ENCODE measurements at places on chromosomes 3 and 15.

DNA sequence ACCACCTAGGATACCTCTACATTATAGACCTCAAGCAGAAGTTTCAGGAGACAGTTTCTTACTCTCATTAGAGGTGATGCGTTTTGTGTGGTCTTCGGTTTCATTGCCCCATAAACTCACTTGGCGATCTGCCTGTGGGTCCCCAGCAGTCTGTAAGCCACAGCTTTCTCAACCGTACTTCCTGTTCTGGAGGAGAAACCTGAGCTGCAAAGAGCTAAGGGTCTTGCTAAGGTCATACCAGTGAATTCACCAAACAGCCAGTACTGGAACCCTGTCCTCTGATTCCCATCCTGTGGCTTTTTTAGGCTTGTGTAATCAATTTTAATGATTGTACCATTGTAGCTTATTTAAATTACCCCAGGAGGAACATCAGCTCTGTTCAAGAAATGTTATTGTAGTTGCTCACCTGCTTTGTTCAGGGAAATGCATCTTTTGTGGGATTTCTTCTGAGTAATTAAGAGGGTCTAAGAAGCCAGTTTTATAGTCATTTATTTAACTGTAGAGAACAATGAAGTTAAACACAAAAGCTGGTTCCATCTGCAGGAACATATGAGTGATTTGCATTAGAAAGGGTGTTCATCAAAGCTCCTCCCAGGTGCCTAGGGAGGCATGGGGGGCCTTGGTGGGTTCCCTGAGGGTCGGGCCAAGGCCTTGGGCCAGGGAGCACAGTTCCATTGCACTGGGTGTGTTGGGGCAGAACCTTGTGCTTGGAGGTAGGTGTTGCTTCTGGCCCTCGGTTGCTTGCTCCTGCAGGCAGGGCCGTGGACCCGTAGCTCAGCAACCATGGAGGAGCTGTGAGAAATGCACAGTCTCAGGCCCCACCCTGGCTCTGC lies 69.6 kb downstream of the APBA2 start:
- no peak for DNase-seq

- no peak for DNase-seq
These were observed 30.9 kb downstream of the RGMA start for GRCh38 chr15:93058128-93058527.

DNA sequence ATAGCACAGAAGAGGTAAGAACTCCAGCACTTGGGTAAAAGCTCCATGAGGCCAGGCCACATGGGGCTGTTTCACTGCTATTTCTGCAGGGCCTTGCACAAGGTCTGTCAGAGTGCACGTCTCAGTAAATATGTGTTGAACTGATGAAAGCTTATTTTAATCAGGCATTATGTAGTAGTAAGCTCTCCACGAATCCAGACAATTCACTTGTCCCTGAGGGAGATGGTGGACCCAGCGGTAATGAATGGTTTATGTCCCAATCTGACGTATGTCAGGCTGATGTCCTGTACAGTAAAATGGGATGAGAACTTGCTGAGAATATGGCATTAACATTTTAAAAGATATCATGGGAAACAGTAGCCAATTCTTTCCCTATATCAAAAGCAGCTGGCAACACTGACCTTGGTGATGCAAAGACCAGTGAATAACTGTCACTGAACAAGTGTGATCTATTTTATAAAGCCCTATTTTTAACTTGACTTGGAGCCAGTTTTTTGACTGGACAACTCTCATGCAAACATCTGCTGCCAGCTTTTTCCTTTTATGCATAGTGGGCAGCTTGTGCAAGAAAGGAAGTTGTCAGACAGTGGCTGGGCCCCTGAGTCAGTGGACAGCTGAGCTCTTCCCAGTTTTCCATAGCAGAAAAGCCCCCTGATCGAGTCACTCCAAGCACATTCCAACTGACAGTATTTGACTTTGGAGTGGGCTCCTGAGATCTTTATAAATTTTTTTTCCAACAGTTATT lies 519.8 kb upstream of the MDFIC2 start:
- DNase-seq, result no peak

DNA sequence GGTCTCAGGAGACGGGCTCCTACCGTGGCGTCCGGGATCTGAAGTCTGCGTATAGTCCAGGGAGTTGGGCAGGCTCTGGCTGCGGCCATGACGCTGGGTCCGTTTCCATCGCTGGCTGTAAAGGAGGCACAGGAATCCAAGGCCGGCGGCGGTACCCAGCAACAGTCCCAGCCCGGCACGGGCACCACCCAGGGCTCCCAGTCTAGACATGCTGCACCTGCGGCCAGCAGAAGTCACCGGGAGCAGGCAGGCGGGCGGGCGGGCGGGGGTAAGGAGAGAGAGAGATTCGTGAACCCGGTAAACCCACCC lies 526 bp downstream of the RMDN3 start:
- DNase-seq, result no peak

GRCh38 chr3:108959017-108959416 lies 5.3 kb upstream of the GUCA1C start:
- no peak for DNase-seq

GRCh38 chr3:122697952-122698620 lies 17.4 kb downstream of the PARP14 start:
- DNase-seq, result no peak

- DNase-seq, result peak; percentile 78
These were observed 656 bp downstream of the SLMAP start for GRCh38 chr3:57756528-57757401.

DNA sequence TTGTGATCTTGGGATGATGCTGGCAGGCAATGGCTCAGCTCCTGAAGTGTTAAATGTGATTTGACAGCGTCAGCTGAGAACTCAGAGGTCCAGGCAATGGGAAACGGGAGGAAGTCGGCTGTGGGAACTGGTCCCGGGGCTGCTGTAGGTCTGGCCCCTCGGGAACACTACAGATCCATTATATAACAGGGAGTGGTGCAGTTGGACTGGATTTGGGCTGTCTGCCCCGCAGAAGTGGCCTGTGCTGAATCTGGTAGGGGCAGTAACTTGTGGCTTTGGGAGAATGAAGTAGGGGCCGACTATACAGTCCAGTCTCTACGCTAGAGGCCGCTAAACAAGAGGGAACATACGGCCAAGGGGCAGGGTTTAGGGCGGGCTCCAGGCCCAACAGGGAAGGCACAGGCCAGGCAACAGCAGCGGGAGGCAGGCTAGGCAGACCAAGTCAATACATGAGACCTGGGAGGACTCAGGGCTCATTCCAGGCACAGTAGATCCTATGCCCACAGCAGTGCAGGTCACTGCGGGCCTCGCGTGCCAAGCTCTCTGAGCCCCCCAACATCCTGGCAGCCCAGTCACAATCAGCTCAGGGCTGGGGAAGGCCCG lies 20.3 kb upstream of the IL16 start:
- peak; percentile 37 for DNase-seq

- DNase-seq, result no peak
These were observed 29.1 kb downstream of the CADM2 start for GRCh38 chr3:84987706-84988504.

- no peak for DNase-seq
These were observed 68.5 kb upstream of the ATP13A5 start for GRCh38 chr3:193446965-193447602.

DNA sequence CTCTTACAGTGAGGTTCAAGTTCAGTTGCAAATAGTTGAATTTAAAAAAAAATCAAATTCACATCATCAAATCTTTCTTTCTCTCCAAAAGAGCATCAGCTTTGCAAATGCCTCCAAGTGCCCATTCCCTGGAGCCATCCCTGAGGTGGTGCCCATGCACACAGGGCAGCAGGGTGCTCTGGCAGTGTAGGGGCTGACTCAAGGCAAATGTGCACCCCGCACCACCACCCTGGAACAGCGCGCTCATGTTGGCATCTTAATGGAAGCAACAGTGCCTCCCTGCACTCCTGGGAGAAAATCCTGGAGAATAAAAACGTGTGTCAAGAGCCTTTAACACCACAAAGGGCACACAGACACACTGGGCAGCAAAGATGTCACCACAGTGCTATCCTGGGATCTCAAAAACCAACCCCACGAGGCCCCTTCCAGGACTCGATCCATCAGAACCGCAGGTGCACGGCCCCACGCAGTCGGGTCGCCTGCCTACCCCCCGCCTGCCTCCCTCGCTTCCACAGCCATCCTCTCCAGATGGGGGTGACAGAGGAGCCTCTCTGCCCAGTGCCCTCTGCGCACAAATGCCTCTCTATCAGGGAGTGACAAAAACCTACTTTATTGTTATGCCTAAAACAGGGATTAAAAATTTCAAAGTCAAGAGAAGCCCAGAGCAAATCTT lies 50.8 kb downstream of the NIPA2 start:
- no peak for DNase-seq

DNA sequence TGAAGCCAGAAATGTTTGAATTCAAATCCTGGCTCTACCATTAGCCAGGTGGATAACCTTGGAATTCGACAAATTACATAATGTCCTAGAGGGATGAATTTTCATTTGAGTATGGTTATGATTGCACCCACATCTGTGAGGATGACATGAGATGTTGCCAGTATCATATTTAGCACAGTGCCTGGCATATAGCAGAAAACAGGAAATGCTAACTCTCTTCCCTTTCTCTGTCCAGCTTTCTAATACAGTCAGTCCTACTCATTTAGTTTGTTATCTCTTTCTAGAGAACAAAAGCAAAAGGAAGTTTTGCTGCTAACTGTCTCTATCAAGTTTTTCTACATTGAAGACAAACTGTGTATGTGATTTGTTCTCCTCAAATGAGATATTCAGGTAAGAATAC lies 231.7 kb downstream of the CPNE4 start:
- no peak for DNase-seq

DNA sequence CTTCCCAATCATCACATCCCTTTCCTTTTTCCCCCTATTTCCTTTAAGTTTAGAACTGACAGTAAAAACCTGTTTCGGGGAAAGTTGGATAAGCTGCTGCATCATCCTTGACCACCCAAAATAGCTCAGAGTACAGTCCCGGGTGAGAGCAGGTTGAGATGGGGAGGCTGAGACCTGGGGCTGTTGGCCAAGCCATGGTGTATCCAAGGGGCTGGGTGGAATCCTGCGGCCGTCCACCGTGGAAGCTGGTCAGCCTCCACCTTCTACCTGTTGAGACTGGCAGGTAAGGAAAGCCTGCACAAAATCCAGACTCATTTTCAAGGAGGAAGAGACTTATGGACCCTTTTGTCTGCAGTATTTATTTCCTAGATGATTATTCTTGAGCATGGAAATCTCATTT lies 128.2 kb upstream of the PLXNA1 start:
- DNase-seq, result no peak

DNA sequence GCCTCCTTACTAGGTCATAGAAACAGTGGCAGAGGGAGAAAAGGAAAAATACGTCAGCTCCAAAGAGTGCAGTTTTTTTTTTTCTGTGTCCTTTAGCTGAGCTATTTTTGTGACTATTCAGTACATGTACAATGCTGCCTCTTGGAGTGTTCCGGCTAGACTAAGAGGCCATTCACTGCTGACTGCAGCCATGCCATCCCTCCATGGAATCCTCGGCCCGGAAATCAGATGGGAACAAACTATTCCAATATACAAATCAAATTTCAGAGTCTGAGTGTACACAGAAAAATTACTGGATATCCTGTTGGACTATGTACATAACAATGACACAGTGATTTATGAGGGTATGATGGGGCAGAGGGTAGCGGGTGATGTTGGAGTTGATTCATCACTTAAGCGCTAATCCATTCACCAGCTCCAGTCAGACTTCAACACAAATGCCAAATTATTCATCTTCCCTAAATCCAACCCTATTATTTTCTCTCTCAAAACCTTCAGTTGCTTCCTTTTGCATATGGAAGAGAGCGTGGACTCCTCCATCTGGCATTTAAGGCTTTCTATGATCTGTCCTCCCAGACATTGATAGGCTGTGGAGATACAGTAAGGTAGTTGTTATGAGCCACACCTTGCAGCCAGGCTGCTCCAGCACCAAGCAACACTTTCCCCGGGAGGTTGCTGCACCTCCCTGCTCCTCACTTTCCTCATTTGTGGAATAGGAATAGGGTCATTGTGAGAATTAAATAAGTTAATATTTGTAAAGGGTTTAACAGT lies 109.1 kb downstream of the LPP start:
- no peak for DNase-seq

DNA sequence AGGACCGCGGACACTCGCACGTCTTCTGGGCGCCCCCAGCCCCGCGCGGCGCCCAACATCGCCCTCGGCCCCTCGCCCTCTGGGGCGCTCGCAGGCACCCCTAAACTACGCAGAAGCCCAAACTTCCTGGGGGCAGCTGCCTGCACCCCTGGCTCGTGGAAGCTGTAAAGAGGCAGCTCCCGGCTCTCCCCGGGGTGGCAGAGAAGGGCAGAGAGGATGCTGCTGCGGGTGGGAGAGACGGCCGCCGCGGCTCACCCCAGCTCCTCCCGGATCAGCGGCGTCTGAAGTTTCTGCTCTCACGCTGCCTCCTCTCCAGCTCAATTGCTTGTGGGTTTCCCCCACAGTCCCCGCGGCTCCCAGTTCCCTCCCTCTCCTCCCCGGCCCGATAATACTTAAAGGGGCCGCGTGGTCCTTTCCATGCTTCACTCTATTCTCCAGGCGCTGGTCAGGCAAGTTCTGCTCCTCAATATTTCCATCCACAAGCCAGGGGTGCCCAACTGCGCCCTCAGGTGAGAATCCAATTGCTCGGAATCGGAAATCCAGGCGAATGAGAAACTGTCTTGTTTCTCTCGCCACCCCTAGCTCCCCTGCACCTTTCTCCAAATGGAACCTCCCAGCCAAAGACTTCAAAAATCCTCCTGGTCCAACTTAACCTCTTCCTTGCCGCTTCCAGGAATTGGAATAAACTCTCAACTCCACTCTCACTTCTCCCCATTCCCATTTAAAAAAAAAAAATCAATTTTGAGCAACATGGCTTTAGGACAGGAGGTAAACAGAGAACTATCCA lies 748.5 kb downstream of the ROBO1 start:
- DNase-seq, result peak; percentile 95

GRCh38 chr15:86620641-86621349 lies 541.1 kb downstream of the AGBL1 start:
- no peak for DNase-seq

- DNase-seq, result no peak
These were observed 22.1 kb downstream of the GOLGA6A start for GRCh38 chr15:74060251-74060650.

DNA sequence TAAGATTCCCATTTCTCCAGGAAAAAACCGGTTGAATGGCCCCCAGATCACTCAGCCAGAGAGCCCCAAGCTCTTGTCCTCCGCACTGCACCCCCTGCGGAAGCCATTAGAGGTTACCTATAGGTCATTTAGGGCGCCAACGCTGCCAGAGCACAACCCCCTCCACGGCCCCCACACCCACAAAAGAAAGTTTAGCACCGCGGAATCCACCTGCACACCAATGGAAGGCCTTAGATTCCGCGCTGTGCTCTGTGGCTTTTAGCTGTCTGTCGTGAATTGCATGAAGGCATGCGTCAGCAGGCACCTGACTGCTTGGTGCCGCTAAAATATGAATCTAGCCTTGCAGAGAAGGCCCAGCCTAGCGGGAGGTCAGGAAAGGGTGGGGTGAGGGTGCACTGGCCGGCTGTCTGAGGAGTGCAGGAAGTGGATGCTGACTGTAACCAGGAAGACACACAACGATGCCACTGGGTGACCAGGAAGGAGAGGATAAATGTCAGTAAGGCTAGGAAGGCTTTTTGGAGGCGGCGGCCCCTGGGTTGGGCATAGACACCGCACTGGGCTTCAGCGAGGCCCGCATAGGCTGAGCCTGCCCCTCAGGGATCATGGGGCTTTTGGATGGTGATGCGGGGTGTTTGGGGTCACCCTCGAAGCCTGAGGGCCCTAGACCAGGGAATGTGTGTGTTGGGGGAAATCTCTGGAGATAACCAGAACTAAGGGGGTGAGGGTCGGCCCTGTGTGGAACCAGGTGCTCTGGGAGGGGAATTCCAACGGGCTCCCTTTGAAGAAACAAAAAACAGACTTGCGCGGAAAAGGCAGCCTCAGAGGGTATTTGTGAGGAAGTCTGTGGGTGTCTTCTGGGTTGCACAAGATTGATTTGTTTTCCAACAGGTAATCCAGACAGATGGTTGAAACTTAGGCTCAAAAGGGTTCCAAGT lies 976 bp upstream of the NUP210 start:
- no peak for DNase-seq

- no peak for DNase-seq
These were observed 4.4 kb downstream of the CHCHD4 start for GRCh38 chr3:14120111-14120920.
